ENCODE measurements at places on chromosomes 12 and 14.

DNA sequence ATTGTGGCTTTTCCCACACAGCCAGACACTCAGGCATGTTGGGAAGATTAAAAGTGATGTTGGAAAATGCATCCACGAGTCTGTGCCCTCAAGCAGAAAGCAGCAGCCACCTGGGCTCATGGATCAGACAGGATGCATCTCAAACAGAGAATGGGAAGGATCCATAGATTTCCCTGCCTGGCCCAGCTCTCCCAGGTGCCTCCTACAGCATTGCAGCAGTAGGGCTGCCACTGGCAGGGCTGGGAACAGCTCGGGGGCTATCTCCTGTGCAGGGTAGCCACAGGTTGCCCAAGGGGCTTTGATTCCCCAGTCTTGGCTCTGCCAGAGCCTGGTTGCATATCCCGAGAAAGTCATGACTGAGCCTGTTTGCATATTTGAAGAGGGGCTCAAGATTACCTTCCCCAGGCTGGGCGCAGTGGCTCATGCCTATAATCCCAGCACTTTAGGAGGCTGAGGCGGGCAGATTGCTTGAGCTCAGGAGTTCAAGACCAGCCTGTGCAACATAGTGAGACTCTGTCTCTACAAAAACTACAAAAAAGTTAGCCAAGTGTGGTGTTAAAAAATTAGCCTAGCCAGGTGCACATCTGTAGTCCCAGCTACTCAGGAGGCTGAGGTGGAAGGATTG, 19.5 kb downstream of the C14orf132 start:
- DNase-seq = no peak

DNA sequence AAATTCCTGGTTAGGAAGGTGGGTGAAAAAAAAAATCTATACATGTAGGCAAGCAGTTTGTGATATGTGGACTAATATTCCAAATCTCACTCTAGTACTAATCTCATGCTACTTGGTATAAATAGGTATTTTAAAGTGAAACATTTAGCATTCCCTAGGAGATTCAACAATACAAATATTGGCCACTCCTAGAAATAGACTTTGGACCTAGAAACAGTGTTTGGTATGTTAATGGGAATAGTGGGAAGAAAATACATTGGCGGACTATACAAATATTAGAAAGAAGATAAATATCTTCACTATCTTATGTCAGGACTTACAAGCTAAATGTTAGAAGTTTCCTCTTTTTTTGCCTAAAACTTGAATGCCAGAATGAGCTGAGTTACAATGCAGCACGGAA, 28.2 kb downstream of the HIGD1C start:
- DNase-seq = no peak

DNA sequence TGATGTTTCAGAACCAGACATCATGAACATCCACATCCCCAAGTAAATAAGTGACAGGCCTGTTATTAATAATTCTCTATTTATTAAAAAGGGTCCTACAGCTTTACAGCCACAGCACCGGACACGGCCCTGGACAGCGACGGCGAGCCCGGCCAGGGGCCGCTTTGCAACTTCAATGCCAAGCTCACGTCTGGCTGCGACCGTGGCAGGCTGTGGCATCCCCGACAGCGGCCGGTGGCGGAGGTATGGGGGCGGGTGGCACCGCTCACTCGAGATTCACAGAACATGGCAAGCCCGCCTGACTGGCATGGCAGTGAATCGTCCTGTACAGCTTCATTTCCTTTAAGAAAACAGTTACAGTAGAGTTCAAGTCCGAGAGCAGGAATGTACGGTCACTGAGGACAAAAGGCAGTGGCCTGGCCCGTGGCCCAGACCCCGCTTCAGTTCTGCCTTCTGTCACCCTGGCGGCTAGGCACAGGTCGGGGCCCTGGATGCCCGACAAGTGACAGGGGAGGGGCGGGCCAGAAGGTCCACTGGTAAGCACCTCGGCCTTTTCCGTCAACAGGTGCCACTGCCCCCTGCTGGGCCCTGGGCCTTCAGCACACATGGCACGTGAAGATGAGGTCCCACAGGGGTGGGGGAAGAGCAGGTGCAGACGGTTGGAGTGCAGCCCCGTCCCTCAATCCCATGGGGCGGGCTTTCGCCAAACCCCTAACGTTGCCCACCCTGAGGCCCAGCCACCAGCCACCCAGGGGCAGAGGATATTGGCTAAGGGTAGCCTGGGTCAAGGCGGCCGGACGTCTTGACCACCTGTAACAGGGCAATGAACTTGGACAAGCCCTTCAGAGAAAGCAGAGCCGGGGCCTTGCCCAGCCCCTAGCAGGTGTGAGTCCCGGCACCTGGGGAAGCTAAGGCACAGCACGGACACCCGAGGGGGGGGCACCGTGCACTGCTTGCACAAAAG, 30.3 kb downstream of the HIP1R start:
- no peak for DNase-seq

- DNase-seq = no peak
These were observed 3.5 kb downstream of the LMO3 start for GRCh38 chr12:16602412-16602811.

GRCh38 chr12:26032719-26033241, 74.3 kb downstream of the RASSF8 start:
- no peak for DNase-seq

DNA sequence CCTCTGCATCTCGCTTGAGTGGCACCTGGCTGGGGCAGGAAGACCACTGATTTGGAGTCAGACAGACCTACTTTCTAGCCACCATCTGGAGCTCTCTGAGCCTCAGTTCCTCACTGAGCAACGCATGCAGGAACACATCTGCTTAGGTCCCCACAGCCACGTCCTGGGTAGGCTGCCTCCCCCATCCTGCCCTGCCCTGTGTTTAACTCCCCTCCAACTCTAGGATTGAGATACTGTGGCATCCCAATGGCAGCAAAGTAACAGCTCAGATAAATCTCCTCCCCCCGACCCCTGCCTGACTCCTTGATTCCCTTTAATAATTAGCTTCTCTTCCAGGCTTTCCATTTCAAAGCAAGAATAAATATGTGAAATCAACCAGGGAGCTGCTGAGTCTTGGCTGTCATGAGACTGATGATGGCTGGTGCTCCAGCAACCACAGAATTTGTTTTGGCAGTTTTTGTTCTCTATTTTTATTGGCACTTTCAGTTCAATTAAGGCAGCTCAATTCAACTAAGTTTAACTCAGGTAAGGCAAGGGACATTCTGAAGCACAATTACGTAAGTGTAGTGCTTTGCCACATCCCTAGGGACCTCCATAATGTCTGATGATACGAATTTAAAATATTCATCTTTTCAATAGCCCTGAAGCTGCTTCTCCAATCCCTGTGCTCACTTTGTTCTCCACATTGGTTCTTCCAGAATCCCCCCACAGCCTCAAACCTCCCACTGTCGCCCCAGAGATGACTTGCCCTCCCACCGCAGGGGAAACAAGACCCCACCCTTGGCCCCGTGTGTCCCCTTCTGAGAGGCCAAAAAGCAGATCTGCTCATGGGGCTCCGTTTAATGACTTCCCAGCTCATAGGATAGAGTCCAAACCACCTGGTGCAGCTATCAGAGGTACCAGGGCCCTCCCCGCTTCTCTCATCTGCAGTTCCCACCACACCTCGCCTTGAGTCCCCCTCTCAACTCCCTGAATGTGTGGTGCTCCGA, 58.2 kb downstream of the ESR2 start:
- no peak for DNase-seq

DNA sequence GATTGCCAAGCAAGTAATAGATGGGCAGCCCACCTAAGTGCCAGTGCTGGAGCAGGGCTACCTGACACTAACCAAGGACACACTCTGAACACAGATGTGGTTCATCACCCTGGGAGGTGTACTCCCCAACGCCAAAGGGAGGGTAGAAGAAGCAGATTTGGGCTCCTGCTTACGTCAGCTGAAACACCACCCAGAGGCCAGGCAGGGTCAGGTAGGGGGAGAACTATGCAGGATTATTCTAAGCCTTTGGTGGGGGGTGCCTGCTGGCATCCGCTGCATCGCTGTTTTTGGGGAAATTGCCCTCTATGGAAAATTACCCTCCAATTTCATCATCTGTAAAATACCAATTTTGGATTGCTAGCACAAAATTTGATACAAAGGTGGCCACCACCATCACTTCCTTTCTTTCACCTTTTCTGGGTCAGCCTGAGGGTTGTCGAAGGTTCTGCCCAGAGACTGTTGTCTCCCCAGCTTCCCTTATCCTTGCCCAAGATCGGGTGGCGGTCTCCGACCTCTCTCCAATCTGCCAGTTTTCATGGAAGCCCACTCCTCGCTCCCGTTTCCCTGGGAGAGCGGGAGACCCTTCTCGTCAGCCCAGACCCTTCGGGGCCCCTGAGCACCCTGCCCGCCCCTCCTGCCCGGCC, 535 bp downstream of the BIN2 start:
- no peak for DNase-seq

DNA sequence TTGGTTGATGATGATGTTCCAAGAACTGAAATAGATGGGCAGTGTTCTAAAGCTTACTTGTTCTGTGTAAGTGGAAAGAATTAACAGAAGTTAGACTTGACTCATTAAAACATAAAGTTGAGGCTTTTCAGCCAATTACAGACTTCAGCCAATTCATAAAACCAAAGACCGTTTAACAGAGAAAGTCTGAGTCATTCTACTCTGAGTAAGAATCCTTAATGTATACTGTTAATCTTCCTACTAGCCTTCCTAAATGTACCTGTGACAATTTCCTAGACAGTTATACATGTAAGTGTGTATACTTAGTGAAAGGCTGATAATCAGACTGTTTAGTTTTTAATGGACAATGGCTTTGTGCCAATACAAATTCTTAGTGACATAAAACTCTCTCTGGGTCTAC, 681.0 kb downstream of the RPL10L start:
- no peak for DNase-seq

DNA sequence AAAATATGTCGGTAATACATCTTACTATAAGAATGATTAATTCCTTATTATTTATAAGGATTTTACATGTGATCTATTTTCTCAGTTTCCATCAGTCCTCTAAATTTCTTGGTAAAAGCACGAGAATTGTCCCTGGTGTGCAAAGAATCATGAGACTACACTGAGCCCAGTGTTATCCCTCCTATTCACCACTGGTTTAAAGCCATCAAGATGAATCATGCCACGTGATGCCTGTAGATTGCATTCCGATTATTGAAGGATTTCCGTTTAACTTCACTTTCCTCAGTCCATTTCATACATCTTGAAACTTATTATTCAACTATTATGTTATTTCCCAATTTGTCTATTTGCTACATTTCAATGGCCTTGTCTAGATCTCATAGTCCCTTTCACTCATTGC, 601.9 kb downstream of the GALC start:
- DNase-seq = no peak

- DNase-seq = no peak
These were observed 1135.8 kb downstream of the BCL11B start for GRCh38 chr14:98136012-98136789.

- DNase-seq = no peak
These were observed 59.7 kb downstream of the PLXNC1 start for GRCh38 chr12:94207849-94208621.

GRCh38 chr12:128420163-128420562, 153.2 kb downstream of the TMEM132C start:
- no peak for DNase-seq

DNA sequence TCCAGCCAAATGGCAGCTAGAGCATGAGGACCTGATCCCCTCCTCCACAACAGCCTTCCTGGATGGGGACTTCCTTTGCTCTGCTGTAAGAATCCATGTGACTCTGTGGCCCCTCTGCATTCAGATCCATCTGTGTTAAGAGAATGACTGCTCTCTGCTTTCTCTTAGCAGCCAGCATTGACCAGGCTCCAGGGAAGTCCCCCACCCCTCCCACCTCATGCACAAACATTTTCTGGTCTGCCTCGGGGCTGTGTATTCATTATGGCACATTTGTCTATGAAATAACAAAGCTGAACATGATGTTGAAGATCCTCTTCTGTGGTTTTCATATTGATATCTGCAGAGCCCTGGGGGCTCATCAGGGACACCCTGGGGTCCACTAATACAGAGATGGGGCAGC, 201.7 kb downstream of the NUAK1 start:
- DNase-seq = no peak

DNA sequence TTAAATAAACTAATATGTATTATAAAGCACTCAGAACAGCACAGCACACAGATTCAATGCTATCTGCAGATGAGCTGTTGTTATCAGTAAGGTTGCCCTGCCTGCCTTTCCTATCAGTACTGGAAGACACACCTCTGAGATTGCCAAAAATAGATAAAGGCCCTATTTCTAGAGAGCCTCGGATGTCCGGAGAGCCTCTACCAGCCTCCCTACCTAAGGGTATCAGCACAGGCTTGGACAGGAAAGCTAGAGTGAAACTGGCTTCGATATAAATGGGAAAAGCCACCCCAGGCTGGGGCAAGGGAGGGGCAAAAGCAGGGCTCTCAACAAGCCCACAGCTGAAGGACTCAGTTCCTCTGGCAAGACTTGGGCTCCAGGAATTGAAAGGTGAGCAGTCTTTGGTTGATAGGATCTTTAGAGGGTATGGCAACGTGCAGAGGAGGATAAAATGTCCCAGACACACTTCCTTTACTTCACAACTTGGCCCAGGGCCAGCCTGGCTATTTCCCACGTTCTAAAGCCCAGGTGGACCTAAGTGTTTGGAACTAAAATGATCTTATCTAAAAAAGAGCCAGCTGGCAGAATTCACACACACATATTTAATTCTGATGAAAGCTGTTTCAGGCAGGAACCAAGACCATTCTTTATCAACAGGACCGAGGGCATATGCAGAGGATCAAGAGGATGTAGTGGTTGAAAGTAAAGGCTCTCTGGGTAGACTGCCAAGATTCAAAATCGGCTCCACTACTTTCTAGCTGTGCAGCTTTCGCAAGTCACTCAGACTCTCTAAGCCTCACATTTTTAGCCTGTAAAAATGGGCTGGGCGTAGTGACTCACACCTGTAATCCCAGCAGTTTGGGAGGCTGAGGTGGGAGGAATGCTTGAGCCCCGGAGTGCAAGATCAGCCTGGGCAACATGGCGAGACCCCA, 37.8 kb upstream of the ITPR2 start:
- no peak for DNase-seq

DNA sequence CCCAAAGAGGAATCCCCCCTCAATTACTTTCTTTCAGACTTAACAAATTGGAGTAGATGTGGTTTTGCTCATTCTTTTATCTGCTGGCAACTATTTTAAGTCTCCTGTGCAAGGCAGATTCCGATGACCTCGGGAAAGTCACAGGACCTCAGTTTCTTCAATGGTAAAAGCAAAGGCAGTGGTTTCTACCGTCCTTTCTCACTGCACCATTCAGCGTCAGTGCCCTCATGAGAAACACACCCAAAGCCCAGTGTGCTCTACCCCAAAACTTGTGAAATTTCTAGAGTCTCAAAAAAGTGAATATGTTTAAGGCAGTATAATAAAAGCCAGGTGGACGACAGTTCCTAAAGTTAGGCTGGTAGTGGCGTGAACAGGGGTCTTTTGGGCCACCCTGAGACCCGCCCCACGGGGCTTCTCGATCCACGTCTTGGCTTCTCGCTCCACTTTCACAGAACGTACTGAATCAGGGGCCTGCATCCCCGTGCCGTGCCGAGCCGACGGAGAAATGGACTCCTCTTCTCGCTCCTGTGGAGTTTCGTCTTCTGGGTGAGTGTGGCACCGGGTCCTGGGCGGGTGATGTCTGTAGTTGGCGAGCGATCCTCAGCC, 1.3 kb upstream of the ARHGAP5 start:
- DNase-seq = peak; percentile 74

- no peak for DNase-seq
These were observed 1090.5 kb downstream of the TRHDE start for GRCh38 chr12:73362666-73363065.

Data from midbrain (tissue), 1 donor.